ENCODE measurements at places on chromosomes 5 and 9. TPM values are rescaled to one million over a fixed set of nuclear protein-coding genes. Genes with fewer than 3 reads are reported as not detected.

The COMMD10 gene
- 36.9 TPM for total RNA-seq

The ADAMTS16 gene
- 1.8 TPM for total RNA-seq

The NTMT1 gene
- 95.0 TPM for total RNA-seq

The ANP32B gene
- total RNA-seq = 286 TPM

The ADAMTS12 gene
- total RNA-seq = 6.6 TPM

The INSL6 gene
- total RNA-seq = not detected

The LCP2 gene
- total RNA-seq = not detected

The MTAP gene
- 22.6 TPM for total RNA-seq

The LRRC26 gene
- total RNA-seq = 1.2 TPM

The FCHO2 gene
- 15.1 TPM for total RNA-seq

The NUTM2G gene
- total RNA-seq = not detected

The HACD4 gene
- total RNA-seq = 1.2 TPM

The DEPDC1B gene
- 14.6 TPM for total RNA-seq

The ZDHHC12 gene
- 92.8 TPM for total RNA-seq

The FOXI1 gene
- not detected for total RNA-seq

The ARL14EPL gene
- total RNA-seq = 0.35 TPM

The SPINK13 gene
- total RNA-seq = not detected

The CHSY3 gene
- total RNA-seq = 0.16 TPM

The CDH10 gene
- total RNA-seq = 0.10 TPM

The GPR150 gene
- total RNA-seq = not detected

The INIP gene
- 21.0 TPM for total RNA-seq

The NEUROG1 gene
- total RNA-seq = not detected

The GFI1B gene
- not detected for total RNA-seq

The SLC45A2 gene
- total RNA-seq = not detected

The SPAG8 gene
- total RNA-seq = 0.76 TPM

The LSM11 gene
- 3.3 TPM for total RNA-seq

The SLC6A7 gene
- not detected for total RNA-seq

The SLC28A3 gene
- not detected for total RNA-seq

The PRR7 gene
- 30.9 TPM for total RNA-seq

The ADAMTSL2 gene
- not detected for total RNA-seq

The PITX1 gene
- total RNA-seq = 31.0 TPM

The BNC2 gene
- 7.2 TPM for total RNA-seq

The GFPT2 gene
- 77.2 TPM for total RNA-seq

The PCA3 gene
- not detected for total RNA-seq

The ITGA2 gene
- 17.6 TPM for total RNA-seq

The GNG10 gene
- 71.5 TPM for total RNA-seq

The GABBR2 gene
- total RNA-seq = 0.15 TPM

The FGF18 gene
- 1.0 TPM for total RNA-seq

The RASEF gene
- total RNA-seq = 5.7 TPM

The SLC6A19 gene
- total RNA-seq = 0.08 TPM

The MYORG gene
- 3.3 TPM for total RNA-seq
